ENCODE measurements at places on chromosomes 4 and X.

GRCh38 chr4:104915373-104915772, 231.3 kb upstream of the TET2 start:
- DNase-seq, result no peak

GRCh38 chrX:128619490-128619889, 567.3 kb upstream of the ACTRT1 start:
- DNase-seq, result no peak

DNA sequence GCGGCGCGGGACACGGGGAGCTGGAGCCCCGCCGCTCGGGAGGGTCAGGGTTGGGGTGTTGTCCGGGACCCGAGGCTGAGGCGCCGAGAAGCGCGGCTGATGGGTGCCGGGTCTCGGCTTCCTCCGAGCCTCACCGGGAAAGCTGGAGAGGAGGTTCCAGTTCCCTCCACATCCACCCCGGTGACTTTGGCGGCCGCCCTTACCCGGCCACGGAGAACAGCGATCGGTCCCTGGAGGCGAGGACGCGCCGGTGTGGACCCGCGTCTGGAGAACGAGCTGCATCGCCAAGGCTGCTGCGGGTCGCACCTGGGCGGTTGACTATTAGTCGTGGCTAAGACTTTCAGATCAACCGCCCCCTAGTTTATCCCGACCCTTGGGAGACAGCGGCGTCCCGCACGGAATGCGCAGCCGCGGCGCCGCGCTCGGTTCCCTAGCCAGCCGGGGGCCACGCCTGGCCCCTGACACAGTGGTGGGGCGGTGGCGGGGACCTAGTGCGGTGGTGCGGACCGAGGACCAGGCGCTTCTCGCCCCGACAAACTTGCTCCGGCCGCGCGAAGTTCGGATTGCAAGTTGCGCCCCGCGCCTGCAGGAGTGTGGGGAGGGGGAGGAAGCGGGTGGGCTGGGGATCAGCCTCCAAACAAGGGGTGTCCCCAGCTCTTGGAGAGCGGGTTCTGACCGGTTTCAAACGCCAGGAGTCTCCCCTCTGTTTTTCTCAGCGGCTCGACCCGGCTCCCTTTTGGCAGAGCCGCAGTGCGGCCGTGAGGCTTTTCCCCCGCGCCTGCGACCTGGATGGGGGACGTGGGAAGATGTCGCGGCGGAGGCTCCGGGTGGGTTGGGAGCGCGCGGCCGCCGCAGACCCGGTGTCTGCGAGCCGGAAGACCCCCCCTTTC, 568 bp downstream of the FHDC1 start:
- DNase-seq, result peak; percentile 55

DNA sequence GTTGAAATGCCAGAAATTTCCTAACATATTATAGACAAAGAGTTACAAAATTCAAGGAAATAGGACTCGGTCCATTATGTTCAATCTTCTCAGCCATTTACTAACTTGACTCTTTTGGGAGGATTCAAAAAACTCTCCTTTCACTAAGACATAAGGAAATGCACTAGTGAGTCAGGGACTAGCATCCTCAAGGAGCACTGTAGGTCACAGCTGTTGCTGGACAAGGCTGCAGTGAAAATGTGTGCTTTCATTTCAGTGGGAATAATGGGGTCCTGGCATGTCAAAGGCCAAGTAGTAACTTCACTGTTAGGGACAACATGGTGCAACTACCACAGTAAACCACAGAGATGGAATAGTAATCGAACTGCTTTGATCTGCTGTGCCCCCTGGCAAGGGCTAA, 56.9 kb upstream of the ABCG2 start:
- DNase-seq, result no peak

GRCh38 chr4:178395798-178396197, 953.6 kb upstream of the AGA start:
- no peak for DNase-seq

- DNase-seq, result no peak
Observed at GRCh38 chr4:145865274-145865941, 73.2 kb downstream of the ZNF827 start.

DNA sequence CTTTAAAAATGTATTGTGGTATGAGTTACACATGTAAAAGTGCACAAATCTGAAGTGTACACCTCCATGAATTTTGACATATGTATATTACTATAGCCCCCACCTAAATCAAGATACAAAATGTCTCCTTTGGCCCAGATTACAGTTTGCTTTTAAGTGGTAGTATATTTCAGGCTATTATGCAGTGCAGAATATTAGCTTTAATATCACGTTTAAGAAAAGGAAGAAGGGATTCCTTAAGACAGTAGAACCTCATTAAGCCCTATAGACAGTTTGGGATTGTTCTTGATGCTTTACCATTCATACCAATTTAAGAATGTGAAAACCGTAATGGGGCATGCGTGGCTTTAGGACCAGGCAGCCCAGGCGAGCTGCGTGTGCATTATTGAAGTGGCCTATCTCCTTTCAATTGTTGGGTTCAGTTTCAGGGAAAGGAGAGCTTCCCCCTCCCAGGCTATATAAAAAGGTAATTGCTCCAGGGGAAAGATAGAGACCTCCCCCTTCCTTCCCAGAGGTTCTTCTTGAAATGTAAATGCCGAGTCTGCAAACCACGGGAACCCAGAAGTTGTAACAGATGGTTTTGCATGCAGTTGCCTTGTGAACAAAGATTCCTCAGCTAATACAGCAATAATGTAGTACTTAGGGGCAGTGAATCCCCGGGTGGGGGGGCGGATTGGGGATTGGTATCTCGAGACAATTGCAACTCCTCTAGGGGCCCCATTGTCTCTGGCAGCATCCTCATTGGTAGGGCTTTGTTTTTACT, 106.1 kb downstream of the UCHL1 start:
- no peak for DNase-seq

- no peak for DNase-seq
Observed at GRCh38 chr4:116925900-116926457, 159.4 kb downstream of the TRAM1L1 start.

DNA sequence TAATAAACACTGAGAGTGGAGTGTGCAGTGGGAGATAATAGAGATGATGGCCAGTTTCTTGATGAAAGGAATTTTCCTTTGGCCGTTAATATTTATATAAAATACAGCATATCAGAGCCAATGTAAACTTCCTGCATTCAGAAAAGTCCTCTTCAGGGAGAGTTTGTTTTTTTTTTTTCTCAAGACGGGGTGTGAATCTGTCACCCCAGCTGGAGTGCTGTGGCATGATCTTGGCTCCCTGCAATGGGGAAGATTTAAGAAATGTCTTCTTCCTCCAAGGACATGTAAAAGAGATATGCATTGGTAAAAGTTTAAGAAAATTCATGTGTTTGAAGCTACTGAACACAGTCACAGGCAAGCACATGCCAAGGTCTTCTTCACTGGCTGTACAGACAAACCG, 25.4 kb upstream of the TBC1D9 start:
- no peak for DNase-seq

- no peak for DNase-seq
Observed at GRCh38 chr4:5019796-5020195, 538 bp upstream of the CYTL1 start.

GRCh38 chrX:110669572-110669971, 126.0 kb downstream of the CHRDL1 start:
- DNase-seq, result no peak

DNA sequence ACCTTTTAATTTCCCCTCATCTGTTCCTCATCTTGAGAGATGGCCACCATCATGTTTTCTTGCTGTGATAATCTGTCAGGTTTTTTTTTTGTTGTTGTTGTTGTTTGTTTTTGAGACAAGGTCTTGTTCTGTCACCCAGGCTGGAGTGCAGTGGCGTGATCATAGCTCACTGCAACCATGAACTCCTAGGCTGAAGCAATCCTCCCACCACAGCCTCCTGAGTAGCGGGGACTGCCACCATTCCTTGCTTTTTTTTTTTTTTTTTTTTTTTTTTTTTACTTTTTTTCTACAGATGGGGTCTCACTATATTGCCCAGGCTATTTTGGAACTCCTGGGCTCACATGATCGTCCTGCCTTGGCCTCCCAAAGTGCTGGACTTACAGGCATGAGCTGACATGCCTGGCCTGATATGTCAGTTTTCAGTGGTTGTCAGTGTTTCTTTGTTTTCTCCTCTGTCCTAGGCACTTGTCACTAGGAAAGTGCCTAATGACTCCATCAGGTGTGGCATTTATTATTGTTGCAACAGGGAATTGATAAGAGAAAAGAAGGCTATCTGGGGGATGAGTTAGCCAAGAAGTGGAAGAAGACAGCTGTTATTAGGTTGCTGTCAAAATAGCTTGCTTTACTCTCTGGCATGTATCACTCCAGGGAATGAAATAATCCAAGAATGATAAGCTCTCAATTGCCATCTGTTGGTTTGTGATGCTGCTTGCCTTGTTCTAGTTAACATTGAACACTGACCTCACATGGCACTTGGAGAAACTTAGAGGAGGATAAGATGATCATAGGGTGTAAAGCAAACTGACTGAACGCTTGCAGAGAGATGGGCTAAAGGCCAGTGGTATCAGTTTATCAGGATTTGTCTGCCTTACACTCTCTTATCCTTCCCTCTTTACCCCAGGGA, 41.7 kb downstream of the TMEM164 start:
- no peak for DNase-seq

DNA sequence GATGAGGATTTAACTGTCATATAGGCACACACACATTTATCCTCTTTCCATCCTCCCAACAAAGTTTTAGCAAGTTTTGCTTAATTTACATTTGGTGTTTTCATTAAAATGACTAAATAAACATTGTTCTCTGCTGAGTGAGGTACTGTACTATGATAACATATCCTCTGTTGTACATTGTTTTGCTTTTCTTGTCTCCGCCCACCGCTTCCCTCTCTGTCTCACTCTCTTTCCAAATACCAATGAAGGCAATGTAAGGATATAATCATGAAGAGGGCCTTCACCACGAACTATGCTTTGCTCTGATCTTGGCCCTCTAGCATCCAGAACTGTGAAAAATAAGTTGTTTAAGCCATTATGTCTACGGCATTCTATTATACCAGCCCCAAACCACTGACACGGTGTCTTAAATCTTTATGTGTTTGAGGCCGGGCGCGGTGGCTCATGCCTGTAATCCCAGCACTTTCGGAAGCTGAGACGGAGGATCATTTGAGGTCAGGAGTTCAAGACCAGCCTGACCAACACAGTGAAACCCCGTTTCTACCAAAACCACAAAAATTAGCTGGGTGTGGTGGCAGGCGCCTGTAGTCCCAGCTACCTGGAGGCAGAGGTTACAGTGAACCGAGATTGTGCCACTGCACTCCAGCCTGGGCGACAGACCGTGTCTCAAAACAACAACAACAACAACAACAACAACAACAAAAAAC, 65.3 kb downstream of the HPRT1 start:
- no peak for DNase-seq

DNA sequence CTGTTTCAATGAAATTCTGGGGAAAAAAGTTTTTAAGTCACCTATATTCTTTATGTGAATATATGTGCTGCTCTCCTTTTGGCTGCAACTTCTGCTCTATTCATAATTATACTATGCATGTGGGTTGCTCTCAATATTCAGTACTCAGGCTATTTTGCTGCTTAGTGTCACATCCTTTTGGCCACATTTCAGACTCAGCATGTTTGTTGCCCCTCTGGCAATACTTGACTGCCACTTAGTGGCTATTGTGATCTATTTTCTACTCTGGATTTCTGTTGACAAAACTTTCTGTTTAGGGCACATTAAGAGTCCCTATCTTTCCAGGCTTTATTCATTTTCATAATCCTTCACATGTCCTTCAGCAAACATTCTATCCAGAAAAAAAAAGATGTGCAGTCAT, 15.8 kb upstream of the CT45A1 start:
- DNase-seq, result no peak

DNA sequence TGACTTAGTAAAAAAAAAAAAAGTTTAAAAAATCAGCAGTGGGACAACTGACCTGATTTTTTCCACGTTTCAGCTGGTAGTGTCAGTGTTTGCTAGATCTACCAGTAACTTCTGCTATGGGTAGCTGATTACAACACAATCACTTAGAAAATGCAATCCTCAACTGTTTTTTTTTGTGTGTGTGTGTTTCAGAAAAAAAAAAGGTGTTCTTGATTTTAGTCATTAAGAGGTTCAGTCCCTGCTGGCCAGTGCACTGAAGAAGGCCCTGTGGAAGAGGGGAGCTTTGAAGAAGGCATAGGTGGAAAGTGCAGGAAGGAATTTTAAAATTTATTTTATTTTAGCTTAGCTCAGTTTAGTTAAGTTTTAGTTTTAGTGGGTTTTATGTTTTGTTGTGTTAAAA, 46.9 kb downstream of the SH2D1A start:
- no peak for DNase-seq

GRCh38 chrX:42797651-42798269, 19.8 kb upstream of the PPP1R2C start:
- no peak for DNase-seq

DNA sequence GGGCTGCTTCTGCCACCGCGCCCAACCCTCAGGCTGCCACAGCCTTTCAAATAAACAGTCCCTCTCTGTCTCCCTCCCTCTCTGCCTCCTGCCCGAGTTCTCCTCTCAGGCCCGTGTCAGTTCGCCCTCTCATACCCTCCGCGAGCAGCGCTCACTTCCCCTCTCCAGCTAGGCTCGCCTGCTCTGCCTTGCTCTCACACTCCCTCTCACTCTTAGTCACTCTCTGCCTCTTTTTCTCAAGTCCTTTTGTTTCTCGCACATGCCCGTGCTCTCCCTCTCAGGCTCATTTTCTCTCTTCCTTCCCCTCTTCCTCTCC, 3.2 kb downstream of the EFNB1 start:
- no peak for DNase-seq

GRCh38 chr4:38209654-38210053, 249.5 kb downstream of the PTTG2 start:
- DNase-seq, result no peak

DNA sequence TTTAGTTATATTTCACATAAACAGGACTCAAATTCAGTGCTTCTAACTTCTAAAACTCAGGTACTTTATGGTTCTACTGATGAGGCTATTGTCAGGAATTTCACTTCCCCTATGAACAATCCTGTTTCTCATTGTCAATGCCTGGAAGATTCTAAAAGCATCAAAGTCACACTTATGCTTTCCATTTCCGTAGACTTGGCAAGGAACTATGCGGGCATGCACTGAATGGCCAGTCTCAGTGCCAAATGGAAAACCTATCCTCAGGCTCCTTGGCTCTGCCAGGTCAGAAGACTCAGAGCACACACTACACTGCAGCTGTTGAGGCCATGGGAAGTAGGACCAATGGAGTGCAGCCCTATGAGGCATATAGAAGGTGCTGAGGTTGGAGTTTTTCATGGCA, 97.0 kb upstream of the PTPN13 start:
- DNase-seq, result no peak

- DNase-seq, result no peak
Observed at GRCh38 chrX:34654696-34655490, 2.2 kb downstream of the TMEM47 start.

- no peak for DNase-seq
Observed at GRCh38 chr4:173703021-173703420, 173.0 kb upstream of the HAND2 start.

DNA sequence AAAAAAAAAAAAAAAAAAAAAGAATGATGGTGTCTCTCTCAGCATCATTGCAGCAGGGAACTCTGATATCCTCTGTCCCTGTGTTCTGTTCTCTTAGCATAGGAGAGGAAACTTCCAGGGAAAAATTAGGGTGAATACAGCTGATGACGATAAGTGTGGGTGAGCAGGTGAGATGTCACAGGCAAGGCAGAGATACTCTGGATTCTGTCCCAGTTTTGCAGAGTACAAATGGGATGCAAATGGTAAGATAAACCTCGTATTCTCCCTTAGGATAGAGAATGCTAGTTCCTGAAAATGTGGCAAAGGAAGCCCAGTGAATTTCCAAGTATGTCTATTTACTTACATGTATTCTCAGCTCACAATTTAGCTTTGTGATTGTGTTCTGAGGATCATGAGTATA, 671.6 kb upstream of the BOD1L1 start:
- DNase-seq, result no peak

Measured in breast epithelium (tissue), 4 donors.